ENCODE measurements at places on chromosomes 12 and 14.

- no peak for DNase-seq
These were observed 226.6 kb downstream of the ALG10B start for GRCh38 chr12:38543151-38543550.

DNA sequence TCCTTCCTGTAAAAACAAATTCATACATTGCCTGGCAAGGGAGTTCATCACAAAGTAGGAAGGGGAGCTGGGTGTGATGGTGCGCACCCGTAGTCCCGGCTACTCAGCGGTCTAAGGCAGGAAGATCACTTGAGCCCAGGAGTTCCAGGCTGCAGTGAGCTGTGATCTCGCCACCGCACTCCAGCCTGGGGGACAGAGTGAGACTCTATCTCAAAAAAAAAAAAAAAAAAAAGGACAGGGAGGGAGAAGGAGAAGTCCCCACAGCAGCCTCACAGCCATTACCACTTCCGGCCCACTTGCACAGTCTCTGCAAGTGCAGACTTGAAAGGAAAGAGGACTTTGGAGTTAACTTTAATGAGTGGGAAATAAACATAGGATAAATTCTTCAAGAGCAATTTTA, 121.0 kb downstream of the FBXL14 start:
- DNase-seq, result no peak

GRCh38 chr14:47961634-47962033, 286.2 kb upstream of the MDGA2 start:
- DNase-seq, result no peak

GRCh38 chr14:75769047-75769685, 108.1 kb downstream of the TTLL5 start:
- no peak for DNase-seq

DNA sequence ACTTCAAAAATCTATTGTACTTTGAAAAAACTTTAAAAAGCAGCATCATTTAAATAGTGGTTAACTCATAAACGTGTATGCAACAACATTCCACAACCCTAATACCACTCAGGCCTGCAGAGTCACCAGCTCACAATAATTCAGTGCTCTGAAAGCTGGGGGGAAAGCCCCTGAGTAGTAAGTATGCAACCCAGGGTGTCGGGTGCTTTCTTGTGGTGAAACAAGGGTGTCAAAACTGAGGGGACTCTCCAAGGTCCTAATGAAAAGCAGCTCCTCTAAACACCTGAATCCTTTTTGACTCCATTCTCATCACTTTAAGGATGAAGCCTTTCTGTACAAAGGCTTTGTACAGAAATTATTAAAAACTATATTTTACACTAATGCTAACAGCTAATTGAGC, 33.7 kb downstream of the FGFR1OP2 start:
- no peak for DNase-seq

DNA sequence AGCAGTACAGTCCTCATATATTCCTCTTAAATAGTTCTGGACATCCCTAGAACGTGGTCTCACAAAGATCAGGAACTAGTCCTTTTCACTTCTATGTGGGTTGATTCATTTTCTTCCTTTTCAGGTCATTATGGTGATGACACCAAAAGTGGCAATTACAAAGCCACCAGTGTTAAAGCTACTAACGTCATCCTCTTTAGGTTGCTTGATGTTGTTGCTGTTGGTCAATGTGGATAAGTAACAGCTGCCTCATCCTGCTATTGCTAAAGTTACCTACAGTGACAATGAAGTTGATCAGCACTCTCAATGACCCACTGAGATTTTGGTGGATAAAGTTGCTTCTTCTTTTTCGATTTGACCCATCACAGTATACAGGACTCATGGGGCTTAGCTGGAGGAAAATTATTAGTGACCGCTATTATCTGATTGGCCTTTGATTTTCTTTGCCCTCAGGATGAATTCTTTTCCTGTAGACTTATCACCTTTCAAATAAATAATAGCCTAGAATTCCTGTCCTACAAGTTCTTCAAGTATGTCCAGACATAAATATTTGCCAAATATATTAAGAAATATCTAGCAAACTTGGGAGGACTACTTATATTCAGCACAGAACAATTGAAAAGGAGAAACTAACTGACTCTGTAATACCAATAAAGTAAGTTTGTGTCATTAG, 54.0 kb upstream of the ATP2B1 start:
- no peak for DNase-seq

DNA sequence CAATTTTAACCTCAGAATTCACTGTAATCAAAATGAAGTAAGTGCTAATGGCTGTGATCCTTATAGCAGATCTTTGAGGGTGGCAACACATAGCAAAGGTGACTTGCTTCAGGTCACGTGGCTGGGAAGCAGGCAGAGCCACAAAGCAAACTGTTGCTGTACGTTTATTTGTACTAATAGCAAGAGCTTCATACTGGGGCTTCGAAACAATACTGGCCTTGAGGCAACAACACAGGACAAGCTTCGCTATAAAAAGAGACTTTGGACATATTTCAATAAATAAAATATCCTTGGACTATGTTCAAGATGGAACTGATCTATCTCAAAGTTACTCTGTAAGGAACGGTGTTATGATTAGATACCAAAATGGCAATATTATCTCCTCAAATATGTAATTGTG, 44.6 kb downstream of the MSRB3 start:
- no peak for DNase-seq

- no peak for DNase-seq
These were observed 15.2 kb downstream of the RFX4 start for GRCh38 chr12:106598003-106598402.

DNA sequence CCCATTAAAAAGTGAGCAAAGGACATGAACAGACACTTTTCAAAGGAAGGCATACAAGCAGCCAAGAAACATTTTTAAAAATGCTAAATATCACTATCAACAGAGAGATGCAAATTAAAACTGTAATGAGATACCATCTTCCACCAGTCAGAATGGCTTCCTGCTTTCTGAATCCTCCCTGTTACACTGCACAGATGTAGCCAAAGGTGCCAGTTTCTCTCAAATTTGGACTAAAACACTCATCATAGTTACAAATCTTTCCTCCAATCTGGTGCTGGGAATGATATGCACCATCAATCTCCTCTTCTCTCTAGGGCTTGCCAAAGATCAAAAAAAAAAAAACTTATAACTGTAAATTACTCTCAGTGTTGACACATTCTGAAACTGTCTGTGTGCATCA, 311.8 kb upstream of the CLEC14A start:
- DNase-seq, result no peak

DNA sequence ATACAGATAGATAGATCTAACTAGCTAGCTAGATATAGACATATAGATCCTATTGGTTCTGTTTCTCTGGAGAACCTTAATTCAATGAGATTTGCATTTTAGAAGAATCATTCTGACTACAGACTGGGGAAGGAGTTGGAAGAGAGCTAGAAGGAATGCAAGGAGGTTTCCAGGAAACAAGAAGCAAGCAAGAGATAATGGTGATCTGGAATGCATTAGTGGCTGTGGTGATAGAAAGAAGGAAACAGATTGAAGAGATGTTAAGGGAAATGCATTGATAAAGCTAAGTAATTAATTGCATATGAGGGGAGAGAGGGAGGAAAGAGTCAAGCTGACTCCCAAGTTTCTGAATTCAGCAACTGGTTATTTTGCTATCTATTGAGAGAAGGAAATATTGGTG, 42.7 kb downstream of the DBX2 start:
- no peak for DNase-seq

DNA sequence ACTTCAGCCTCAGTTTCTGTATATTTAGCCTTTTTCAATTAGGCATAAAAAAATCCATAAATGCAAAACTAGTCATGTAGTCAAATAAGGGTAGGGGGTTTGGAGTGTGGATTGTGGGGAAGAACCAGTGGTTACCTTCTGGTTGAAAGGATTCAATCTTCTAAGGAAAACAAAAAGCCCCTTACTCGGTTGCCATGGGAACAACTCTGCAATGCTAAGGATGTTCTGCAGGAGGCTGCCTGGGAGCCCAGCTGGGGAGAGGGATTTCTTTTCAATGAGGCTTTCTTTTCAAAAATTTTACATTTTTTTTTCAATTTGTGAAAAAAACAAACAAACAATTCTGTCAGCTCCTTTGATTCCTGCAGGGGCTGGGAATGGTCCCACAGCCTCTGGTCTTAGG, 67.2 kb downstream of the SLC8A3 start:
- DNase-seq, result no peak

GRCh38 chr14:70416725-70417349, at the start of gene SYNJ2BP:
Gene SYNJ2BP, minus strand, starts transcription at chr14:70417090. Its CDS starts 127 bp downstream, at chr14:70416963.
- peak; percentile 41 for DNase-seq

DNA sequence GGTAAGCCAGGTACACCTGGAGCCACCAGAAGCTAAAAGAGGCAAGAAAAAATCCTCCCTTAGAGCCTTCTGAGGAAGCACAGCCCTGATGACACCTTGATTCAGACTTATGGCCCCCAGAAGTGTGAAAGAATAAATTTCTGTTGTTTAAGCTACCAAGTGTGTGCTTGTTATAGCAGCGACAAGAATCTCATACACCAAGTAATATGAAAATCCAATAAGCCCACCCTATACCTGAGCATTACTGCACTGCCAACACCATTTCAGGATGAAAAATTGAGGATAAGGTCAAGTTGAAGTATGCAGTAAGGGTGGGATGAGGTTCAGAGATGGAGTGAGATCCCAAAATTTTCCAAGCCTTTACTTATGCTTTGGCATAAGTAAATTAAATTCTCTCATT, 163.6 kb upstream of the CCDC196 start:
- no peak for DNase-seq

- DNase-seq, result no peak
These were observed 87.4 kb downstream of the DNAH10 start for GRCh38 chr12:123849517-123849916.

GRCh38 chr12:22923768-22924167, 298.8 kb downstream of the ETNK1 start:
- no peak for DNase-seq

- no peak for DNase-seq
These were observed 98.4 kb upstream of the BTG1 start for GRCh38 chr12:92244036-92244435.

- no peak for DNase-seq
These were observed 19.6 kb downstream of the NINJ2 start for GRCh38 chr12:643475-644302.

GRCh38 chr14:76056128-76056527, 70.6 kb downstream of the IFT43 start:
- DNase-seq, result no peak

- DNase-seq, result no peak
These were observed 2.9 kb downstream of the ABHD12B start for GRCh38 chr14:50874757-50875156.

- no peak for DNase-seq
These were observed 28.3 kb downstream of the NRDE2 start for GRCh38 chr14:90303473-90303872.

- no peak for DNase-seq
These were observed 225.6 kb upstream of the ARID2 start for GRCh38 chr12:45503899-45504298.

DNA sequence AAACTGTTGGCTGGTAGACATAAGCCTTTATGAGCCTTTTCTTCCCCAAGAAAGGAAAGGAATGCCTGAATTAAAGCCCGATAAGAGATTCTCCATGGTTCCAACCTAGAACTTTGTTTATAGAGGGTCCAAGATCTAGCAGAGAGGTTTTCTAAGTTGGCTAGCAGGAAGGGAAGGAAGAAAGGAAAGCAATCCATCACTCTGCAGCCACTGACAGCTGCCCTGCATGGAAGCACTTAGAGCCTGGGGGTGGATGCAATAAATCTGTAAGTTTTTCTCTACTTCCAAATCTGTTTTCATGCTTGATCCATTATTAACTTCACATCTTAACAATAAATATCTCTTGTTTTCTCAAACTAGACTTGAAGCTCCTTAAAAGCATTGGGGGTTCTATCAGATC, 224.4 kb downstream of the KSR2 start:
- no peak for DNase-seq

DNA sequence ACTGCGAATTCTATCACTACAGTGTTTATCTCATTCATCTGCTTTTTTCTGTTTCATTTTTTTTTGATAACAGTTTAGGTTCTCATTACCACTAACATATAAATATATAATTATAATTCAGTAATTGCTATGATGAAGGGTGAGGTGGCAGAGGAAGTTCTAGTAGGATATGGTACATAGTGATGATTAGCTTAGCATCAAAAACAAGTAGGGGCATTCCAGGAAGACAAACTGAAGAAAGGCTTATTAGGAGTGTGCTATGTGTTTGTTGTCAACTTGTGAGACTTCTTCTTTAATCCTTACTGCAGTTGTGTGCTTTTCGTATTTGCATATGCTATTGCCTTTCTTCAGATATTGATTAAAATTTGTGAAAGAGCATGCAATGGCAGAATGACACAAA, 20.6 kb downstream of the FUT8 start:
- no peak for DNase-seq

DNA sequence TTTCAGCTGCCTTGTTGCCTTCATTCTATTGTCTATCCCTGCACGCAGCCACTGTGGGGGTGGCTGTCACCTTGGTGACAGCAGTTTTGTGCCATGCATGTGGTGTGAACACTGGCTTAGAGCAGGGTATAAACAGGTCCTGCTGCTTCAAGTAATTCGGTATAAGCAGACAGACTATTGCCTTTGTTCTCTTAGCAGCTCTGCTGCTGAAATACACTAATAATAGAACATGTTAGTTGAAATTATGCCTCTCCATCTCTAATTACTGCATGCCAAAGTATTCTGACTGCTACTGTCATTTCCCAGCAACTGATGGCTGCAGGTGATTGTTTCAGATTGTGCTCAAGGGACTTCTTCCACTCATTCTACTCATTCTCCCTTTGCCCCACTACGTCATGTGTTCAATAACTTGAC, 34.6 kb downstream of the PTPRO start:
- DNase-seq, result no peak

- DNase-seq, result no peak
These were observed 895 bp upstream of the ANKS1B start for GRCh38 chr12:99985631-99986030.

DNA sequence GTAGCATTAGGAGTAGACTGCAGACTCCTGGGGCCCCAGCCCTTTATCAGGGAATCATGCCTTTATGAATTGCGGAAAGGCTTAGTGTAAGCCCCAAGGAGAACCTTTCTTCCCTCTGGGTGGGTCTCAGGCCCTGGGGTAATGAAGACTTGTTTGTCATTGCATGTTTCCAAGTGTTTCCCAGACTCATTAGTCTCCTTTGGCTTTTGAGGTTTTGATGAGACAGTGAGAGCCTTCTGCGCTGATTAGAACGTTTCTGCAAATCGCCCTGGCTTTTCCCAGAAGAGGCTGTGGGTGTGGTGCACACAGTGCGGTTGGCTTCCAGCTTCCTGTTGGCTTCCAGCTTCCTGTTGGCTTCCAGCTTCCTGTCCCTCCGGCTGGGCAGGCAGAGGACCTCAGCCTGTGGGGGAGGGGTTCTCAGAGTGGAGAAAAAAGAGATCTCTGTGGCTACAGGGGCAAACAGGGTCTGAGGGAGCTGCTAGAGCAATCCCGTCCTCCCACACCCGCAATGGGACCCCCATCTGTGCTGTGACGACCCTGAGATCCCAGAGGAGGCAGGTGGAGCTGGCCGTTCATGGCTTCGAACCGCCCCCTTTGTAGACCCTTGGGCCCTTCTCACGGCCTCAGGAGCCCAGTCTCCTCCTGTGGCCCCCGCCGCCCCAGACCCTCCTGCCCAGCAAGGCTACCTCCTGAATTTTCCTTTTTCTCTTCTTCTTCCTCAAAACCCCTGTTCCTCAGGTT, 42.1 kb downstream of the GPR68 start:
- no peak for DNase-seq

GRCh38 chr12:110935588-110935987, 15.2 kb upstream of the MYL2 start:
- no peak for DNase-seq

All from caudate nucleus (tissue), 63 donors.